ENCODE measurements at places on chromosomes 3 and 15.

DNA sequence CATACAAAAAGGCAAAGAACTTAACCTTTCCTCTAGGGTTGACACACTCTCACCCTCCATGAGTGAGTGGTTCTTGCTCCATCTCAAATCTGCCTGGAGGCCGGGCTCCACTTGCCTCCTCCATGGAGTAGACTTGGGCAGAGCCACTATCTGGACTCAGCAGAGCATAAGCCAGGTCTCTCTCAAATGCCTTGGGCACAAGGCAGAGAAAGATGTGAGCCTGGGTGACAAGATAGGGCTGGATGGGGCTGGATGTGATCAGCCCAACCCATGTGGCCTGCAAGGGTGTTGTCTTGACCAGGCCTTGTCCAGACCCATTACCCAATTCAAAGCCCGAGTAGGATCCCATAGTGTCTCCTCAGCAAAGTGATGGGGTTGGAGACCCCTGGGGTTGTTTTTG is 4.2 kb upstream of the RPL29 start:
- no peak for DNase-seq

DNA sequence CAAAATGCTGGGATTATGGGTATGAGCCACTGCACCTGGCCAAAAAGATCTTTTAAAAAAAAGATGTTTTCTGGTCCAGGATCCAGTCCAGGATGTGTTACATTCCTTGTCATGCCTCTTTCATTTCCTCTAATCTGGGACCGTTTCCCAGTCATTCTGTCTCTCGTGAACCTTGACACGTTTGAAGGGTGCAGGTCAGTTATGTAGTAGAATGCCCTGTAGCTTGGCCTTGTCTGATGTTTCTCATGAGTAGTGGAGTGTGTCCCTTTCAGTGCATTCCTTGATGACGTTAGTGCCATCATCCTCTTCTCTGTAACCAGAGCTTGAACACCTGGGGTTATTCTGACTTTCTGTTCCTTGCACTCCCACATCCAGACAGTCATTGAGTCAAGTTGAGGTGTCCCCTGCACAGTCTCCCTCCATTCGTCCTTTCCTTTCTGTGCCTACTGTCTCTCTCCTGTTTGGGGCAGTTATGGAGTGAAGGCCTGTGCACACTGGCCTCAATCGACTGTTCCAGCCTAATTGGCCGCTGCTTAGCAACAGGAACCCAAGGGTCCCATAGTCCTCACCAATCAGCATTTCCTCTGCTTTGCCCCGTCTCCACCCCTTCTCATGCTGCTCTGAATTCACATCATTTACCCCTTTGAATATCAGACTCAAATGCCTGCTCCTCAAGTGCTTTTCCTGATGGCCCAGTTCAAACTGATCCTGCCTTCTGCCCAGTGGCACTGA is 5.5 kb downstream of the FAM81A start:
- no peak for DNase-seq

DNA sequence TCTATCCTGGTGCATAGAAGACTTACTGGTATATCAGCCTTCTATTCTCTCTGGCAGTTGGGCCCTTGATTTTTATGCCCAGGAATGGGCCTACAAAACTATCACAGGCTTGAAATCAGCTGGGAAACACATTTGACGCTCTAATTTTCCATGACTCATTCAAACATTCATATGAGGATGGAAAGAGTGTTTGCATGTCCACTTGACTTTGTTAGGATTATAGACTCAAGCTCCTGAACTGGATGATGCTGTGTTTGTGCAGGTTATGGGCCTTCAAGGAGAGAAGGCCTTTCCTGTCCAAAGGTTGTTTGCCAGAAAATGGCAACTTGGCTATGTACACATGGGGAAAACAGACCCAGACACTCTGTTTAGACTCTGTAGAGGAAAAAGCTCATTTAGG is 219.9 kb downstream of the GAP43 start:
- no peak for DNase-seq

GRCh38 chr3:185851046-185851445 is 26.2 kb upstream of the IGF2BP2 start:
- DNase-seq, result no peak

GRCh38 chr3:149621218-149622005 is 36.4 kb downstream of the WWTR1 start:
- no peak for DNase-seq

GRCh38 chr15:49247556-49248110 is 77.6 kb downstream of the GALK2 start:
- no peak for DNase-seq

- no peak for DNase-seq
Observed at GRCh38 chr3:14147066-14147435, 22.2 kb downstream of the TMEM43 start.

DNA sequence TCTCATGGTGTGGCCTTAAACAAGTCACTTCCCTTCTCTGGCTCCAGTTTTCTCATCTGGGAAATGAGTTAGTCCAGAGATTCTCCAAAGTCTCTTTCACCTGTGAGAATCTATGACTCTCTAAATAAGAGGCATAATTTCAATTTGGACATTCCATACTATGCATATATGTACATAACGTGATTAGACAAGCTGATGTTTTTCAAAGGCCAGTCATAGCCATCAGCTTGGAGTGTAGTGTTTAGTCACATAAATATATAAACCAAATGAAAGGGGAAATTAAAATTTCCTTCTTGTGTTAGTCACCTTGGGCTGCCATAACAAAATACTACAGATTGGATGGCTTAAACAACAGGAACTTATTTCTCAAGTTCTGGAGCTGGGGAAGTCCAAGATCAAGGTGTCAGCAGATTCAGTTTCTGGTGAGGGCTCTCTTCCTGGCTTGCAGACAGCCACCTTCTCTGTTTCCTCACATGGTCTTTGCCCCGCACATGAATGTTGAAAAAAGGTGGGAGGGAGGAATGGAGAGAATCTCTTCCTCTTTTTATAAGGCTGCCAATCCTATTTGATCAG is 19.4 kb downstream of the TMEM41A start:
- no peak for DNase-seq

Measured in B cell (primary cell).